Activated CD8-positive, alpha-beta T cell treated with anti-CD3 and anti-CD28 coated beads for 36 hours (primary cell): ENCODE measurements at places on chromosomes 2 and 18. TPM values are rescaled to one million over a fixed set of nuclear protein-coding genes. Genes with fewer than 3 reads are reported as not detected.

GRCh38 chr2:210577263-210578071 is 21.1 kb downstream of the CPS1 start:
- H3K27me3 ChIP-seq = peaks cover 3% of the 10 kb centered on the region
- DNase-seq = no peak
- H3K4me1 ChIP-seq = no peaks in the 10 kb centered on the region
- H3K27ac ChIP-seq = no peak overlapping the region

- no peak for DNase-seq
- H3K36me3 ChIP-seq = no peaks in the 10 kb centered on the region
- H3K4me1 ChIP-seq = no peaks in the 10 kb centered on the region
- no peak overlapping the region for H3K27ac ChIP-seq
Measured at GRCh38 chr2:66596256-66596655, 161.3 kb downstream of the MEIS1 start.

HRH4 gene
- not detected for total RNA-seq

SP140 gene
- total RNA-seq = 78.1 TPM

DNA sequence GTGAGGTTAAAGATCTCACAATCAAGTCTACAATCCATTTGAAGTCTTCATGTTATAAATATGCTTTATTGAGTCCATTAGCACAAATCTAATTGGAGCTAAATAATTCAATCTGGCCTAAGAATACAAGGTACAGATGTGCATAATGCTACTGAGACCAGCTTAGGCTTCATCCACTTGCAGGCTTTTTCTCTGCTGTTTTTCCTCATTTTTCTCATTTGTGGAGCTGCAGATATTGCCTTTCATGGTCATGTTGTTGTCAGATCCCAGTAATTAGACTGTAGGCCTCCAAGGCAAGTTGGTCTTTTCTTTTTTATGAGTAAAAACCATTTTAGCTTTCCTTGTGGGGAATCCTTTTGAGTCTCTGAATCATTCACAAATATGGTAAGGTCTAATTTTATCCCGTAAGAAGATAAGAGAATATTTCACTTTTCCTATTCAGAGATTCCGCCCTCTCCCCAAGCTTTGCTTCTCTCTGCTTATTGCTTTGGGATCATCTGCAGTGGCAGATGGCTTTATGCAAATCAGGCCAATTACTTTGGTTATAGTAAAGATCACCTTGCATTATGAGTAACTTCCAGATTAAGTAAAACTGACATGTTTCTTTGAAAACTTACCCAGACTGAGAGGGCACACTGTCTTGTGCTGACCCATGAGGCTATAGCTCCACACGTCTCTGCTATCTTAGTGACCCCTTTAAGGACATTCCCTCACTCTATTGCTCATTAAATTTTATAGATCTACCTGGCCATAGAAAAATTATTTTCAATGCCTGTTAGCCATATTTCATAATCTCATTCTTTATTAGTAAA is 80.9 kb downstream of the MGAT5 start:
- no peak for DNase-seq
- peaks cover 3% of the 10 kb centered on the region for H3K4me1 ChIP-seq
- no peaks in the 10 kb centered on the region for H3K27me3 ChIP-seq
- no peak overlapping the region for H3K27ac ChIP-seq
- peaks cover 29% of the 10 kb centered on the region for H3K36me3 ChIP-seq

- H3K27ac ChIP-seq = no peak overlapping the region
- H3K4me1 ChIP-seq = peaks cover 8% of the 10 kb centered on the region
- H3K27me3 ChIP-seq = peaks cover 31% of the 10 kb centered on the region
- no peak overlapping the region for H3K4me3 ChIP-seq
- no peak for DNase-seq
- no peaks in the 10 kb centered on the region for H3K36me3 ChIP-seq
Measured at GRCh38 chr2:188291142-188291616, 495 bp upstream of the GULP1 start.

- H3K36me3 ChIP-seq = peaks cover 76% of the 10 kb centered on the region
- peak overlapping the region; percentile 97 for H3K27ac ChIP-seq
- DNase-seq = peak; percentile 44
- peak overlapping the region; percentile 39 for H3K4me3 ChIP-seq
Measured at GRCh38 chr2:86037795-86038192, 67.9 kb downstream of the POLR1A start.

DNA sequence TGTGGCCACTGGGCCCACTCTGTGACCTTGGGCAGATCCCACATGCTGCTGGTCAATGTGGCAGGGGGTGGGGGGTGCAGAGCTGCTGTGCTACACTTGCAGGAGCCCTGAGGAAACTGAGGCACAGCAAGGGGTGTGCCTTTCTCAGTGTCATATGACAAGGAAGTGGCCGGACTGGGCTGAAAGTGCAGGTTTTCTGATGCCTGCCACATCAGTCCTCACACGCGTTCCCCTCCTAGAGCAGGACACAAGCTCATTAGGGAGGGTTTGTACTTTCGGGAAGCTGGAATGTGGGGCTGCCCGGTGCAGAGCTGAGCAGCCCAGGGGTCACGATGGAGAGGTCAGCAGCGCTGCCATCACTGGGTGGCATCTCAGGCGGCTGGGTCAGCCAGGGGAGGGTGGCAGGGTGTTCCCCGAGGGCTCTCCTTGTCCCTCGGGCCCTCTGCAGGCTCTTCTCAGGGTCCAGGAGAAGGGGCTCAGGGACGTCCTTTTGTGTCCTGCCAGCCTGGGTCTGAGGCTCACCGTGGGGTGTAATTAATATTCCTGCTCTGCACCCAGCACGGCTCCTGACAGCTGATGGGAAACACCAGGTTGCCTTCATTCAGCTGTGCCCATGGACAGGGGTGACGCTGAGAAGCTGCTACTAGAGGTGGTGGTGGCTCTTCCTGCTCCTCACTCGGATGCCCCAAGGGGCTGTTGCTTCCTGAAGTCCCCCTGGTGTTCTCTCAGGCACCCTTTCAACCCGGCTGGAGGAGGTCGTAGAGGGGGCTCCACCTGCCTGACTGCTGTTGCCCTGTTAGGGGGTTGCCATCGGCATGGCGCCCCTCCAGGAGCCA is 62.1 kb upstream of the HDAC4 start:
- H3K36me3 ChIP-seq = no peaks in the 10 kb centered on the region
- no peak for DNase-seq
- no peaks in the 10 kb centered on the region for H3K27me3 ChIP-seq
- H3K4me3 ChIP-seq = no peak overlapping the region

SH3RF3 gene
- 2.3 TPM for total RNA-seq

GRCh38 chr18:25658476-25658875 is 306.5 kb upstream of the ZNF521 start:
- no peaks in the 10 kb centered on the region for H3K4me1 ChIP-seq
- H3K27ac ChIP-seq = no peak overlapping the region
- no peak for DNase-seq
